ENCODE measurements at places on chromosomes 3 and 15.

DNA sequence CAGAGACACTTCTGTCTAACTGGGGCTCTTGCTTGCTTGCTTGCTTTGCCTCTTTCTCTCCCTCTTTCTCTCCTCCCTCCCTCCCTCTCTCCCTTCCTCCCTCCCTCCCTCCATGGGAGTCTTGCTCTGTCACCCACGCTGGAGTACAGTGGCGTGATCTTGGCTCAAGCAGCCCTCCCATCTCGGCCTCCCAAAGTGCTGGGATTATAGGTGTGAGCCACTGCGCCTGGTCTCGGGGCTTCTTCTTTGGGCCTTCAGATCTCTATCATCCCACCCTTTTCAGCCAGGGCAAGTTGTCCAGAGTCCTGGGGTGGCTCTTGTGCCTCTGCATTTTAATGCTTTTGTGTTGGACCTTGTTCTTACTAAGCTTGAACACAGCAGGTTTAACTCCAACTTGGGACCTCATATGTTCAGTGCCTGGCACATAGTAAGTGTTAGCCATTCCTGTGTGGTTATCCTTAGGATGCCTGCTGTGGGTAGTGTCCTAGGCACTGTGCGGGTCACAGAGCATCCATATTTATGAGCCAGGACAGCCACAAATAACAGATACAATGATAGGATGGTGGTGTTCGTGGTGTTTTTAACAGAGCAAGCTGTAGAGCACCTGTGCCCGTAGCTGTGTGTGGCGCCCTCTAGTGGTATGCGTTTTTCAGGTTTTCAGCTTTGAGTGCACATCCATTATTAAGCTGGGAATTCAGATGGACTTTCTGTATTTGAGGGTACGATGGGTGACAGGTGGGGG is 75.1 kb downstream of the CCK start:
- DNase-seq: peak; percentile 70

GRCh38 chr15:67611370-67612369 is 69.2 kb downstream of the MAP2K5 start:
- DNase-seq: peak; percentile 77

GRCh38 chr3:10015461-10015904 is 10.8 kb upstream of the FANCD2 start:
- DNase-seq: no peak

GRCh38 chr3:128083980-128084674 is 31.9 kb downstream of the SEC61A1 start:
- DNase-seq: no peak

- DNase-seq: no peak
These were observed 45.2 kb upstream of the SEC61A1 start for GRCh38 chr3:128007033-128007424.

- DNase-seq: no peak
These were observed 274.9 kb upstream of the DNAJC19 start for GRCh38 chr3:181264486-181264885.

DNA sequence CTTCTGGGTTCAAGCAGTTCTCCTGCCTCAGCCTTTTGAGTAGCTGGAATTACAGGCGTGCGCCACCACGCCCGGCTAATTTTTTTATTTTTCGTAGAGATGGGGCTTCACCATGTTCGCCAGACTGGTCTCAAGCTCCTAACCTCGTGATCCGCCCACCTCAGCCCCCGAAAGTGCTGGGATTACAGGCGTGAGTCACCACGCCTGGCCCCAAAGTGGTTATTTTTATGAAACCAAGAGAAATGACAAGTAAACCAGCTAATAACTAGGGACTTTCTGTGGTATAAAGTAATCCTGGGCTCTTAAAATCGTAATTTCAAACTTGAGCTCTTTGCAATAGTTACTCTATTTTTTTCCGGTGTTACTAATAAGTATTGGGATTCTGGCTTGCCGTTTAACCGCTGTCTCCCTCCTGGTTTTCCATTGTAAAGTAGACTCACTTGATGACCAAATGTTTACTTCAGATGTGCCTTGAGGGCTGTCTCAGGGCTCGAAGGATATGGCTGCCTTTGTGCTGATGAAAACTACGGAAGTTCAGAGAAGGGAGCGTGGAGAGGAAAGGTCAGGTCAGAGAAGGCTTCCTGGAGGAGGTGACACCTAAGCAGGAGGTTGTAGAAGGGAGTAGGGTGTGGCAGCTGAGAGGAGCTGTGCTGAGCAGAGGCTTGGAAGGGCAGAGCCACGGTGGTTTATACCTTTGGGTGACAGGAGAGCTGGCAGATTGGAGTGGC is 4.2 kb downstream of the ZSCAN2 start:
- no peak for DNase-seq

- peak; percentile 25 for DNase-seq
These were observed 66.5 kb downstream of the DPH6 start for GRCh38 chr15:35479423-35479822.

GRCh38 chr3:101888653-101889052 is 39.3 kb downstream of the NFKBIZ start:
- DNase-seq: no peak

DNA sequence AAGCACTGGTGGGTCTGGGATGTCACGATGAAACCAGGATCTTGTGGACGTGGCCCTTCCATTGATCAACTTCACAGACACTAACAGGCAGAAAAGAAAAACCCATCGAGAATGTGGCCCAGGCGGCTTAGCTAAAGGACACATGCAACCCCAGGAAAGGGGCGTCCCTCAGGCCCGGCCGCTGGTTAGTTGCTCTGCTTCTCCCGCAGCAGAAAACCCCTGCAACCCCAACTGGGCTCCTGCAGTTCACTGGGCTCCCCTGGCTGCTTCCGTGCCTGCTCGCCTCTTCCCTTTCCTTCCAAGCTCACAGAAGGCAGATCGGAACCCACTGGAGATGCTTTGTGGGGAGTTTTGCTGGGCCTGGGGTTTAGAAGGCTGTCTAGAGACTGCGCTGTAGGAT is 1.1 kb downstream of the GASK1A start:
- no peak for DNase-seq

DNA sequence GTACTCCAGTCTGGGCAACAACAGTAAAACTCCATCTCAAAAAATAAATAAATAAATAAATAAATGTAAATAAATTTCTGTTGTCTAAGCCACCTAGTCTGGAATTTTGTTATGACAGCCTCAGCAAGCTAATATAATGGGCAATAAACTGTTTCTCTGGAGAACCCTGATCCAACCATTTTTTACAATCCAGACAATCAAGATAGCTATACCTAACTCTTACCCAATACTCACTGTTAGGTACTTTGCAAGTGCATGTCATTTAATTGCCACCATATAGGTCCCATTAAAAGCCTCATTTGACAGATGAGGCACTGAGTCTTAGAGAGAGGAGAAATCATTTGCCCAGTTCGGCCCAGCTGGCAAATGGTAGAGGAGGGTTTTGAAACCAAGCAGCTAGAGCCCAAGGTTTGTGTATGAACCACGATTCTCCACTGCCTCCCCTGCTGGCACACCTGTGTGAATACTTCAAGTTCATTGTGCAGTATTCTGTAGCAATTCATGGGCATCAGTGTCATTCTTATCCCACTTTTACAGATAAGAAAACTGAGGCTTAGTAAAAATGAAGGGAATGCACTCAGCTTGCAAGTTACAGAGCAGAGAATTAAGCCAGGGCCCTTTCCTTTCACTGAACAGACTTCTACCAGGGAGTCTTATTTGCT is 107.0 kb upstream of the UBE2E1 start:
- DNase-seq: no peak

DNA sequence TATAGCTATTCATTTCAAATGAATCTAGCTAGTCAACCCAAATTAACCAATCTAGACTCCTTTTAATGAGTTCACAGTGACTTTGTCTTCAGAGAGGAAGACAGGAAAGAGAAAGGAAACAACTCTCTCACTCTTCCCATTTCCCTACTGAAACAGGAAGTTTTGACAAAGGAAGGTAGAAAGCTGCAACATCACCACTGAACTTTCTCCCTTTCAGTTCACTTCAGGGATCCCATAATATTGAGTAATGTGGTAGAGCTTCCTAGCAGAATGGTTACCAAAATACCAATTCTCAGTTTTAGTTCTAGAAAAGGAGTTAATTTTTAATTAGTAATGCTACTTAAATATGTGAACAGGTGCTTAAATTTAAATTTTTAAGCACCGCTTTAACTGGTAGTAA is 7.5 kb downstream of the VPS13C start:
- no peak for DNase-seq

DNA sequence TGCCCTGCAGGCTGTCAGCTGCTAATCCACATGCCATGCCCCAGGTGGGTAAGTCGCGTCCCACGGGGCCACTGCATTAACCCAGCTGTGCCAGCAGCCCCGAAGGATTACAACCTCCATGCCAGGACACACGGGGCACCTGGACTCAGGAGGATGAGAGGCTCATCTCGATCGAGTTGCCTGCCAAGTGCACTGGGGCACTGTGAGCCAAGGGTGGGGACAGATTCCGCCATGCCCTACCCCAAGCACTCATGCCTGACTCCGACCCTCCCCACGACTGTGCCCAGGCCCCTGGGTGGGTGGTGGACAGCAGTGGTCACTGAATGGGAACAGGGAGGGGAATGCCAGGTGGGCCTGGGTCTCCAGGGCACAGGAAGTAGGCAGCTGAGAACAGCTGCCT is 20.7 kb upstream of the SNRPA1 start:
- no peak for DNase-seq

DNA sequence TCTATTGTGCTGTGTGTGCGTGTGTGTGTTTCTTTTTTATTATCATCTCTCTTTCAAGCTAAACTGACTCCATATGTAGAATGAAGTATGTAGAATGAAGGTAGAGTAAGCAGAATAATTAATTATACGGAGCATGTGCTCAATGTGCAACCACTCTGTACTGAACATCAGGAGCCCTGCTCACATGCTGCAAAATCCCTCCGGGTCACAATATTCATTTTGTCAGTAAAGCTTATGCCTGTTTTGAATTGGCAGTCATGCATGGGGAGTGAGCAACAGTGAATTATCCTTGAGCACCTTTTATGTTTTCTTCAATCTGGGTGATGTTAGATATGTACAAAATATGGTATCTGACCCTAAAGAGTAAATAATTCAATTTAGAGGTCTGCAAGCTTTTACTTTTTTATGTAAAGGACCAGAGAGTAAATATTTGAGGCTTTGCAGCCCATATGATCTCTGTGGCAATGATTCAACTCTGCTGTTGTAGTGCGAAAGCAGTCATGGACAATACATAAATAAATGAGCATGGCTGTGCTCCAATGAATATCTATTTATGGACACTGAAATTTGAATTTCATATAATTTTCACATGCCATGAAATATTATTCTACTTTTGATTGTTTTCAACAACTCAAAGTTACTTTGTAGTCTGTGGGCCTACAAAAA is 199.9 kb downstream of the VGLL3 start:
- no peak for DNase-seq

DNA sequence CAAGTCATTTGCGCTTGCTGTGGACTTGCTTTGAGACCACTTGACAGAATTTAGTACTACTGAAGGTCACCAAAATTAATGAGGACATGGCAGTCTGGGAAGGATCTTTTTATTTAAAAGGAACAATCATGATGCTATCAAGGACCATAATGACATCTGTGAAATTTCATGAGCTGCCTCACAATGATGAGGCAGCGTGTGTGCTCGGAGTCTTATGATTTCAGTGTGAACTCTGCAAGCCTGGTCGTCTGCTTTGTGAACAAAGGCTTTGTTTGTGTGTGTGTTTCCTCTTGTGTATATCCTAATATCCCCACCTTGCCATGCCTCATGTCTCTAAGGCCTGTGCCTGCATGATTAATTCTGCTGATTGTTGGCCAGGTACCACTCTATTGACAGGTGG is 46.7 kb downstream of the RAD54L2 start:
- no peak for DNase-seq

DNA sequence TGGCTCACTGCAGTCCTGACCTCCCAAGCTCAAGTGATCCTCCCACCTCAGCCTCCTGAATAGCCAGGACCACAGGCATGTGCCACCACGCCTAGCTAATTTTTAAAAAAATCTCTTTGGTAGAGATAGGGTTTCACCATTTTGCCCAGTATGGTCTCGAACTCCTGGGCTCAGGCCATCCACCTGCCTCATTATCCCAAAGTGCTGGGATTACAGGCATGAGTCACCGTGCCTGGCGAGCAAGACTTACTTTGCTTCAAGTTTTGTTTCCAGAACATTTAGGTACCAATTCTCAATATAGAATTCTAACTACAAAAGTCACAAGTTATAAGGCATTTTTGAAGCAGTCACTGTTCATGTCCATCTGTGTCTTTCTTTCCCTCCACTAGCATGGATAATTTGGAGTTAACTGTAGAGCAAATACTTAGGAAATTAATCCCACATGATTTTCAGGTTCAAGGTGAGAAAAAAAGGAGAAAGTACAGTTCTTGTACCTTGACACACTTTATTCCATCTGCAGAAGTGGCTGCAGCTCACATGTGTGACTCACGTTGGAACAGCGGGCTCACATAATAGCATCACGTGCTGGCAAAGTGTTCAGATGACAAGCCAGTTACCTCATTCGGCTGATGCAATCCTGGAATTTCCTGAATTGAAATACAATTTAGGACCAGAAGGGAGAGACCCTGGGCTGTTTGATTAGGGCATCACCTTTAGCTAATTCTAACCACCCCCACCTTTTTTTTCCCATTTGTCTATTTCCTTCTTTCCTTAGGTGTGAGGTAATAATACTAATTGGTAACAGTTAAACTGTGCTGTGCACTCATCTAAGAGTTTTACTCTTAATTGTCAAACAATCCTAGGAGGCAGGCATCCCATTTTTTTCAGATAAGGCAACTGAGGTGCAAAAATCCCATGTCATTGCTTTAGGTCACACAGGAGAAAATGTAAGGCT is 46.9 kb upstream of the NEDD4 start:
- peak; percentile 77 for DNase-seq

- DNase-seq: no peak
These were observed 145.3 kb downstream of the TJP1 start for GRCh38 chr15:29676961-29677402.

DNA sequence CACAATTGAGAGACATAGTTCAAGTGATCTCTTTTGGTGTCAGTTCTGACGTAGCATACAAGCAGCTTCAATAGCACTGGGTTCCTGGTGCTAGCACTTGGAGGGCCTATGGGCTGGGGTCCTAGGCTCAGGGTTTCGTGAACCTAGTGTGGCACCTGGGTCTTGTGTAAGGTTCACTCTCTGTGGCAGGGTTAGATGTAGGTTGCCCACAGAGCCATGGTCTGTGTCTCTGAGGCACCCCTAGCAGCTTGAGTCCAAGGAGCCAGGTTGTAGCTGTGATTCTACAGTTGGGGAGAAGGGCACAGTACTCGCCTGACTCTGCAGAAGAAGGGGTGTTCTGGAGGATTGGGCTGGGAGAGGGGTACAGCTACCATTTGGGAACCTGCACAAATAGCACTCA is 282.6 kb upstream of the LRRC3B start:
- DNase-seq: no peak

DNA sequence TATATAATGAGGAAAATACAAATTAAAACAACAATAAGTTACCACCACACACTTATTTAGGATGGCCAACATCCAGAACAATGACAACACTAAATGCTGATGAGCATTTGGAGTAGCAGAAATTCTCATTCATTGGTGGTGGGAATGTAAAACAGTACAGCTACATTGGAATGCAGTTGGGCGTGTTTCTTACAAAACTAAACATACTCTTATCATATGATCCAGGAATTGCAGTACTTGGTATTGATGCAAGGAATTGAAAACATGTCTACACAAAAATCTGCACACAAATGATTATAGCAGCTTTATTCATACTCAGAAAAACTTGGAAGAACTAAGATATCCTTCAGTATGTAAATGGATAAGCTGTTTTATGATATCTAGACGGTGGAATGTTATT is 594.2 kb downstream of the ZBBX start:
- no peak for DNase-seq
